HS-27A (cell line): ENCODE measurements at places on chromosomes 2 and 18.

- DNase-seq = no peak
These were observed 248.5 kb upstream of the RAB6C start for GRCh38 chr2:129730979-129731378.

GRCh38 chr2:196473617-196474016 lies 165.9 kb upstream of the CCDC150 start:
- no peak for DNase-seq

DNA sequence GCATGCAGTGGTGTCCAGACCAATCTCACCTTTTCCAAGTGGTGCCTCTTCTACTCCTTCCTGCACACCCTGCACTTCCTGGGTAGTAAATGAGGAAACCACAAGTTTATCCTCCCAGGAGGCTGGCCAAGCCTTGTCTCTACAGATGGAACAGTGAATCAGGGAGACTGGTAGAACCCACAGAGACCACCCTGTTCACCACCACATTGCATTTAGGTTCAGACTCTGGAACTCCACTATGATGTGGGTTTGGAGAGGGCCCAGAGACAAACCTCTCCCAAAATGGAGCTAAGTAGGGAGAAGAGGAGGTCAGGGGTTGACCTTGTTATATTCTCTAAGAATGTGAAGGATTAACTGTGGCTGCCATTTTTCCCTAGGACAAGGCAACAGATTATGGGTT lies 102.8 kb upstream of the FZD7 start:
- DNase-seq = no peak

- DNase-seq = no peak
These were observed 34.1 kb downstream of the HK2 start for GRCh38 chr2:74867841-74868658.

DNA sequence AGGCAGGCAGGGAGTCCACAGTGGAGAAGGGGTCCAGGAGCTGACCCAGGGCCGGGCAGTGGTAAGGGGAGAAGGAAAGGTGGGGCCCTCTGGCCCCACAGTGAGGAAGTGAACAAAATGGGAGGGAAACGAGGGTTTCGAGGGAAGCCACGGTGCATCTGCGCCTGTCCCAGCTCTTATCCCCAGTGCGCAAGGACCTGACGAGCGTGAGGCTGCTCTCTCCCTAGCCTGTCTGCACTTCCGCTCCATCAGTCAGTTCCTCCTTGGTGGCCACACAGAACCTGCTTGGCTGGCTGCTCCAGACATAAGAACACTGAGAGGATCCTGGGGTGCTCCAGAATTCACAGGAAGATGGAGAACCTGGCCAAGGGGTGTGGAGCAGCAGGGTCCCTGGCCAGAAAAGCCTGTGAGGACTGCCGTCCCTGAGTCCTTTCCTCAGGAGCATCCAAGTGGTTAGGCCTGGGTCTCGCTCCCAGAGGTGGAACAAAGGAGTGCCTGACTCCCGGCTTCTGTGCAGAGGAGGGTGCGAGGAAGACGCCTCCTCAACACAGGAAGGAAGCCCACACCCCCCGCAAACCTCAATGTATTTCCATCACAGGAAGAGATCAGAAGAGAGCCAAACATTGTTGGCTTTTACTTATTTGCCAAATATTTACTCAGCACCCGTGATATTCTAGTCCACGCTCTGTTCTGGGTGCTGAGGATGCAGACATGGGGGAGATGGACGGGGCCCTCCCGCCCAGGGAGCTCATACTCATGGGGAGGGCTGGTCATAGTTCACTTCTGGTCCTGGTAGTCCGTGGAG lies 43.7 kb upstream of the SEMA4C start:
- DNase-seq = no peak

GRCh38 chr2:103164748-103165147 lies 402.9 kb downstream of the TMEM182 start:
- DNase-seq = no peak

DNA sequence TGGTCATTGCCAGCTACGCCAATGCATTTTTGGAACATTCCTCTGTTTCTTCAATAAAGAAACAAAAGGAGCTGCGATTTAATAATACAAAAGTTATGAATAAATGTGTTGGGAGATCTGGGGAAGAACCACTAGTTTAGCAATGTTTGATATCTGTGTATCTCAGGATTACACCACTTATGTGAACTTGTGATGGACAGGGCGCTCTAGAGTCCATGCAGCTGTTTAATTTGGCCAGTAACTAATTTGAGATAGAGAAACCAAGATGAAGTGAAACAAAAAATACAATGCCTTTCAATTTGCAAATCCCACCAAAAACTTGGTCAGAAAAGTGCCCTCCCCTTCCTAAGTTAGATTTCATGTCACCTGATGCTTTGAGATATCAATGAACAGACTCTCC lies 6.8 kb upstream of the DCDC2C start:
- DNase-seq = no peak

- no peak for DNase-seq
These were observed 8.6 kb downstream of the ZEB2 start for GRCh38 chr2:144511226-144511810.

DNA sequence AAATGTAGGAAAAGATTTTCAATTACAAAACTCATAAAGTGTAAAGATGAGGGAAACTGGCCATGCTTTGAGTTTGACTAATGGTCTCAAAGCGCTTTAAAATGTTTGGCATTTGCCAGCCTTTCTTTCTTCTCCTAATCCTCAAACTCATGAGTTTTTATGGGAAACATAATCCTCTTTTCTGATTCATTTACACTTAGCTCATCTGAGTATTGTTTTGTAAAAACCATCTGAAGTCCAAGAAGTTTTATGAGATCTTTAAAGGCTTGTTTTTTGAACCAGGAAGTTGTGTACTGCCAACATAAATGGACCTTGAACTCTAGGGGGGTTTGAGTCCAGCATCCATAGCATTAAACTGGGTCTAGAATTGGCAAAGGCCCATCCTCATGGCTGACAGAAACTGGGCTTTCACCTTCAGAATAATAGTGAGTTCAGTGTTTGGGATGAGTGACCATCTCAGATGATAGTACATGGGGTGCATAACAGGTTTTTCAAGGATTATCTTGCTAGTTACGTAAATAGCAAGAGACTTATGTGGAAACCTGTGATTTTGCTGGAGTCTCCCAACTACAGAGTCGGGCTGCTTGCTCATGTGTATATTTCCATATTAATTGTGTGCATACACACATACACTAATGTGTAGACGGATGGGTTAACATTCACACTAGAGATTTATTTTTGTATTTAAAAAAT lies 3.8 kb upstream of the LTBP1 start:
- DNase-seq = no peak

- no peak for DNase-seq
These were observed 7.0 kb upstream of the CAVIN2 start for GRCh38 chr2:191853843-191854242.

DNA sequence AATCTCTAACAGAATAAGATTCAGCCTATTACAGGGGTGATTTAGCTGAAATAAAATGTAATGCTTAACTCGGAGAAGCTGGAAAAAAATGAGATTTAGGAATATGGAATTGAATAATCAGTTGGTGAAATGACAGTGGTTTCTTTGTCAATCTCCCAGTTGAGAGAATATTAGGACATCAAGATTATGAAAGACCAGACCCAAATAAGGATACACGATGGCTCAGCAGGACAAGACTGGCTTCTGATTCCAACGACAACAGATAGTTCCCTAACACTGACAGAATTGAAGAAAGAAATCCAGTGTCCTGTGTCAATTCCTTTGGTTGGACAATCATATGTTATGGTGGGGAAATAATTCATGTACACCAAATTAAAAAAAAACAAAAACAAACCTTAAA lies 55.8 kb downstream of the HRH4 start:
- no peak for DNase-seq
